ENCODE measurements at places on chromosomes 12 and 14.

- no peak for DNase-seq
These were observed 150.8 kb downstream of the FBXL14 start for GRCh38 chr12:1443421-1444141.

- DNase-seq = no peak
These were observed 8.6 kb upstream of the SLC41A2 start for GRCh38 chr12:104966677-104967076.

GRCh38 chr12:107129315-107129930 lies 36.1 kb upstream of the CRY1 start:
- no peak for DNase-seq

DNA sequence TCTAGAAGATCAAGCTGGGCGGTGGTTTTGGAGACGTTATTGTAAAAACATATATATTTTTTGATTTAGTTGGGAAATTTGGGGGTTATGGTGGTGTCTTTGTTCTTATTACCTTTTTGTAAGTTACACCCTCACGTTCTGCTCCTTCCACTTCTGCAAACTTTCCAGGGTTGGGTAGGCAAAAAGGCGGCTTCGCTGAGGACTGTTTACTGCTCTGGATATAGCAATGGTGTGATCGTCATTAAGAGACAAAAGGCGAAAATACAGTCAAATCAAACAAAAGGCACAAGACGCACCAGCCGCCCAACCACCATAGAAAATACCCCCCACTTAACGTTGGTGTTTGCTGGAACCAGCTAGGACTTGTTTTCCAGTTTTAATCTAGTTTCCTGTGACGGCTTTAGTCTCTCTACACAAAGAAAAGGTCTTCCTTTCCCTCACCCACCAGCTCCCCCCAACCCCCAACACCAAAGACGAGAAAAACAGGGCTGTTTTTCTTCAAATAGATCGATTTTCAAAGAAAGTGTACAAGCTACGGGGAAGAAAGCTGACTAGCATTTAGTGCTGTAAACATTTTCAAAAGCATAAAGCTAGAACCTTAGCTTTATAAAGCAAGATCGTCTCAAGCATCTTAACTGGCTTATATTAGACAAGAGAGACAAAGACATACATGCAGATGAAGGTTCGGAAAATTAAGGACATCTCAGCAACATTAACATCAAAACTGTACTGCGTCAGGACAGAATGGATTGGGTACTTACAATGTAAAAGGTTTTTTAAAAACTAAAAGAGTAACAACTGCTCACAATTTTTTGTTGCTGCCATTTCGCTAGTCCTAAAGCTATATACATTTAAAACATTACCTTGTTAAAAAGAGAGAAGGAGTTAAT lies 2.0 kb upstream of the SETD1B start:
- DNase-seq = no peak

- no peak for DNase-seq
These were observed 67.9 kb upstream of the BEGAIN start for GRCh38 chr14:100654814-100655740.

DNA sequence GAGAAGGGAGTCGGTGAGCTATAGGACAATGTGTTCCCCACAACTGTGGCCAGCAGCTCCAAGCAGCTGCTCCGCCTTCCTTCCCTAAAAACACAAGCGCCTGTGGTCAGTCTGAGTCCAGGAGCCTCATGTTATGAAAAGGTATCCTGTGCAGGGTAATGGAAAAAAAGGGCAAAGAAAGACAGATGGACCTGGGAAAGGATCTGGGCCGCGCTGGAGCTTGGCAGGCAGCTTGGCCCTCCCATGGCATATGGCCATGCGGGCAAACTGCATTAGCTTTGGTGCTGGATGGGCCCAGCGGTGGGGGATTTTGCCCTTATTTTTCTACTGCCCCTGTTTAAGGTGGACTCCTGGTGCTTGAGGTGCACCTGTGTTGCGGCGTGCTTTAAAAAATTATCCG lies 23.7 kb upstream of the CHST11 start:
- no peak for DNase-seq

DNA sequence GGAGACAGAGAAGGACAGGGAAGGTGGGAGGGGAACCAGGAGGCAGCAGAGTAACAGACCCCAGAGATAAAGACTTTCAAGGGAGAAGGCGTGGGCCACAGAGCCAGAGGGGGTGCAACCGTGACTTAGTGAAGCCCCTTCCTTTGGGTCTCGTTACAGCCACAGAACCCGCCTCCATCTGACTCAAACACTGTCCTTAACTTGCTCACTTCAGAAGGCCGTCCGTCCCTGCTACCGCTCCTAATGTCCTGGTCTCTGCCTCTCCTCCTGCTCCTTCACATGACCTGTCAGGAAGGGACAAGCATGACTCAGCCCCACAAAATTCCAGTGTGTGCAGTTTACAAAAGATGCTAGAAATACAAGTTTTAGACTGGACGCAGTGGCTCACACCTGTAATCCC lies 18.0 kb downstream of the RIMBP2 start:
- DNase-seq = peak; percentile 33

- DNase-seq = peak; percentile 90
These were observed 116.6 kb downstream of the CALM1 start for GRCh38 chr14:90513161-90514014.

GRCh38 chr14:35877276-35877675 lies 51.1 kb downstream of the BRMS1L start:
- DNase-seq = no peak

DNA sequence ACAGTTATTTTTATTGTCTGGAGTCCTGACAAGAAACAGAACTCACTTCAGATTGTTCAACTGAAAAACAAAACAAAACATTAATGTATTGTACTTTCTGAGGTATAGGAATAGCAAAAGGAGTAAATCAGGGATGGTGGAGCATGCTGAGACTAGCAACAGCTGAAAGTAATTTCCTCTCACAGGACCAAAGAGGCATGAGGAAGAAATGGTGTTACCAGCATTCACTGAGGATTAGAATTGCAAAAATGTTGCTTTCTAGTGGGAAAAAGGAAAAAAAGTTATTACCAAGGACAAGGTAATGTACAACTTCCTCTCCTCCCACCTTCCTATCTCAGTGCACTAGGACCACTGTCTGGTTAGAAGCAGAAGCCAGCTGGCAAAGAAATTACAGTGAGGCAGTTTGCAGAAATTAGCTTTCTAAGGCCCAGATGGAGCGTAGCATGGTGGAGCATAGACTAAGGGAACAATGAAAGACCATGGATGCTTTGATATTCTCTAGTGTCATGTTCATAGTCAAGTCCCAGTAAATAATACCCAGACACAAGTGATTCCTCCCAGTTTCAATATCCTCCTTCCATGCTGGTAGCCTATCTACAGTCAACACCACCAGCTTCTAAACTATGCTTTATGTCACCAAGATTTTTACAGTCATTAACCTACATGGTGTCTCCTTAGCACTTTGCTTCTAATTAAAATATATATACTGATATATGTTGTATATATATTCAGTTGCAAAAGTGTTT lies 133.7 kb upstream of the DCN start:
- no peak for DNase-seq

GRCh38 chr14:49975799-49976198 lies 82.9 kb downstream of the ARF6 start:
- DNase-seq = no peak

DNA sequence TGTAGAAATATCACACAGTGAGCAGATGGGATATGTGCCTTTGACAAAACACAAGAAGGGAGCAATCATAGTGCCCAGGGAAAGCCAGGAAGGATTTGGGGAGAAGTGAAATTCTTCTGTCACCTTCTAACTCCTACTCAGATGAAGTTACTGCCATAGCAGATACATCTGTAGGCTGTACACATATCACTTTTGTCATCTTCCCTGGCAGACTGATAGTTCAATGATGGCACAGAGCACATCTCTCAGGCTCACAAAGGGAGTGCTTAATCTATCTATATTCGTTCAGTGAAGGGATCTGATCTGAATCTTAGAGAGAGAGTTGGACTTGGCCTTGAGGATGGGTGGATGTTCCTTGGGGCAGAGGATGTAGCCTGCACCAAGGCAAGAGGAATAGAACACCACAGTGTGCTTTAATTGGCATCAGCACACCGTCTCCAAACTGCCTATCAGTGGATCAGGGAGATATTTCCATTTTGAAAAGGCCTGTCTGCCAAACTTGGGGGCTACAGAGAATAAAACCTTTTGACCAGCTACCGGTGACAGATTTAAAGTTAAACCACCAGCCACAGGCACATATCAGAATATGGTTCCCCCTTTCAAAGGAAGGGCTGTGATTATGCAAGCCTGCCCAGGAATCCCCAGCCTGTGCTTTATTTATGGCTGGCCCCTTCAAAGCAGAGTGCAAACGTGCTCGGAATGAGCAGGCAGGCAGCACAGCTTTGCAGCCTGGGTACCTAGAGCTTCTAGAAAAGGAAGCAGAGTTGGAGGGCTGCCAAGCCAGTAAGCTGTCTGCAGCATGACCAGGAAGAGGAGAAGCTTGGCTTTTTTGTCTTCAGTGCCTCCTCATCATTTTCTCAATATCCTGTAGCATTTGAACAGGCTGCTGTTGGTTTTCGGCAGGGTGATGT lies 165.5 kb upstream of the DYRK2 start:
- no peak for DNase-seq

- no peak for DNase-seq
These were observed 56.9 kb downstream of the TAOK3 start for GRCh38 chr12:118315821-118316220.

GRCh38 chr14:79271122-79271521 lies 940.2 kb downstream of the DIO2 start:
- no peak for DNase-seq

- no peak for DNase-seq
These were observed 68.7 kb downstream of the PRMT8 start for GRCh38 chr12:3559601-3560294.

DNA sequence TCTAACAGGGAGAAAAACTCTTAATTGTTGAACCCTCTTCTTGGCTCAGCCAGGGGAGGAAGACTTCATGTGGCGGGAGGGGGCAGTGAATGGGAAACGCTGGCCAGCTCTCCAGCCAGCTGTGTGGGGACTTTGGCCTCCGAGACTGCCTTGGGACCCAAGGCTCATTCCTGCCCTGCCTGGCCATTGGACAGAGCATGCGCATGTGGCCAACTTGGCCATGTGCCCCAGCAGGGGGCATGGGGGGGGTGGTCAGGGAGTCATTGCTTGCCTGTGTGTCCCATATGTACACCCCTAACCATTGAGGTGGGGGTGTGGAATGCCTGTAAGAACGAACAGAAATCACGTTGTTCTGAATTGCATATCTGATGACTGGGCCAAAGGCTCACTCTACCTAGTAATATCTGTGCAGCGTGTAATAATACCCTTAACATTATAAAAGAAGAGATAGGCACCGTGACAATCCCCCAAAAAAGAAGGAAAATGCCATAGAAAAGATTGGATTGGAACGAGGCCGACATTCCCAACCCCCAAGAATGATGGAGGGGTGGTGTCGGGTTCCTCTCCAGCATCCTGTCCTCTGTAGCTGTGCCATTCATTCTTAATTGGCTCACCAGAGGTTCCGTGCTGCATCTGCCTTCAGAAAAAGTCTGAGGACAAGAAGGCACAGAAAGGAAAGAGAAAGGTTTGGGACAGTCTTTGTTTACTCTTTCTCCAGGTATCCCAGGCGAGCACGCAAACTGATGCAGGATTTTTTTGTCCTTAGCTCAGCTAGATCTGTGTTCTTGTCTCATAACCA lies 3.5 kb upstream of the FAR2 start:
- DNase-seq = no peak

DNA sequence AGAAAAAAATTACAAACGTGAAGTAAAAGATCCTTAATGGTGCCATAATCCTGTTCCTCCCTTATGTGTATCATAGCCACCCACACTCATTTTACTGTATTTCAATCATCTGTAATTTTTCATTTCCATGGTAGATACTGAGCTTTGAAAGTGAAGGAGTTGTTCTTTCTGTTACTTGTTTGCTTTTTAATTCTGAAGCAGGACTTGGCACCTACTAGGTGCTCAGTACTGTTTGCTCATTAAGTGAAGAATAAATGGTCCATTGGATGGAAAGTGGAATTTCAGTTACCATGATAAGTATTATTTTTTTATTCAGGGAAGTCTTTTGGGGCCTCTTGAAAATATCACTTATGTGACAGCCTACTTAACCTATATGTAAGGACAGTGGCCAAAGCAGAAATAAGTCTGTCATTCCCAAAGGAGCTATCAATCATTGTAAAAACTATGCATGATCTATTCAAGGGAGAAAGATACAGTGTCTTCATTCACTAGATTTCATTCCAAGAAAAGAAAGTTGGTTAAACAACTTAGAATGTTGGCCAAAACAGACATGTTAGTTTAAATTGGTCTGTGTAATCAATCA lies 1244.4 kb upstream of the SEL1L start:
- no peak for DNase-seq

GRCh38 chr12:52198454-52199215 lies 6.8 kb upstream of the KRT80 start:
- peak; percentile 78 for DNase-seq

GRCh38 chr12:57416039-57416996 lies 14.5 kb downstream of the R3HDM2 start:
- DNase-seq = no peak

- DNase-seq = peak; percentile 91
These were observed 35.1 kb upstream of the ACTN1 start for GRCh38 chr14:69013943-69014782.

- peak; percentile 73 for DNase-seq
These were observed 169.9 kb upstream of the HIF1A start for GRCh38 chr14:61525293-61526011.

DNA sequence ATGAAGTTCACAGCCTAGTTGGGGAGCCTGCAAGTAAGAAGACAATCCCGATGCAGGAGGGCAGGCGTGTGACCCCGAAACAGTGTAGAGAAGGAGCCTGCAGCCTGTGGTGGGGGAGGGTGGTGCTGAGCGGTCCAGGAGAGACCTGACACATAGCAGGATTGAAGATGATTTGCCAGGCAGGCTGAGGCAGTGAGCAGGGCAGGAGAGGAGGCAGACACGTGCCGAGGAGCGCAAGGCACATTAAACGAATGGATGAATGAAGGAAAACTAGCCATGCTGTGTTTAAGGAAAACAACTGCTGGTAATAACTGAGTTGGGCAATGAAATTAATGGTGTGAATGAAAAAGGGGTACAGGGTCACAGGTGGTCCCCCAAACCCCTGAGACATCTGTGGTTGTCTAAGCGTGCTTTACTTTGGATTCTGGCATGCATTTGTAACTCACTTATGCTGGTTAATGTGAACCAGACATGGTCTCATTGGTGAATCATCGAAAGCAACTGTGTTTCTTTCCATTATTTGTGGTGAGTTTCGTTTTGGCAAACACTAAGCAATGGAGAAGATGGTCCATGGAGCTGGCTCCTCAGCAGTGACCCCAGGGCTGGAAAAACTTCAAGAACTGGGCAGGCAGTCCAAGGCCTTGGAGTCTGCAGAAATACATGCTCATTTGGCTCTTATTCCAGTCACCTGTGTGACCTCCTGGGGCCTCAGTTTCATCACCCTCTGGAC lies 96.9 kb upstream of the EVL start:
- no peak for DNase-seq

DNA sequence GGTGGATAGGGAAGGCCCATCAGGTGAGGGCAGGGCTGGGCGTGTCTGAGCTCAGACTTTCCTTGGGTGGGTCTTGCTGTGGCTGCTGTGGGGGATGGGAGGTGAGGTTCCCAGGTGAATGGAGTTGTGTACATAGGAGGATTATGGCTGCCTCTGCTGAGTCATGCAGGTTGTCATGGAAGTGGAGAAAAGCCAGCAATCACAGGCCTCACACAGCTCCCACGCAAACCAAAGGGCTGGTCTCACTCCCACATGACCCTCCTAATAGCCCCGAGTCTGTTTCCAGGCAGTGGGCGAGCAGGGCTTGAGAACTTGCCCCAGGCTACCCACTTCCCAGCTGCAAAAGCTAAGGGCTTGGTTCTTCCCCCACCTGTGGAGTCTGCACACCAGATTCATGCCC lies 149.5 kb downstream of the IPO8 start:
- DNase-seq = no peak

- no peak for DNase-seq
These were observed 221.3 kb upstream of the RTL1 start for GRCh38 chr14:101124815-101125214.
